ENCODE measurements at places on chromosomes 11 and 22.
A peak's percentile ranks its signal among the peaks of the same experiment; 100 is the strongest.

DNA sequence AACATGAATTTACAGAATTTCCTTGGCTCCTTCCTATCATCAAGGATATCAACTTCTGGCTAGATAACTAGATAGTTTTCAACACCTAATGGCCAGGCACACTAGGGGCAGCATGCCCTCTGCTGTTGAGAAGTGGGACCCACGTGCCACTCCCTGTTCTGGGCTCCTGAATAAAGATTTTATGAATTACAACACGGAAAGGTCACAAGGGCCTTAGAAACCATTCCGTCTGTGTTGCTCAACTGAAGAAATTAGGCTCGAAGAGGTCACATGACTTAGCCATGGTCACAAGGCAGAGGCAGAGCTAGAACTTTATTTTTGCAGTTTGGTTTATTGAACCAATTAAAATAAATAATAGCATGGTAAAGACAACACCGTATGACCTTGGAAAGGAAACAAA, 36.0 kb downstream of the PRCP start:
- peak; percentile 46 for DNase-seq

DNA sequence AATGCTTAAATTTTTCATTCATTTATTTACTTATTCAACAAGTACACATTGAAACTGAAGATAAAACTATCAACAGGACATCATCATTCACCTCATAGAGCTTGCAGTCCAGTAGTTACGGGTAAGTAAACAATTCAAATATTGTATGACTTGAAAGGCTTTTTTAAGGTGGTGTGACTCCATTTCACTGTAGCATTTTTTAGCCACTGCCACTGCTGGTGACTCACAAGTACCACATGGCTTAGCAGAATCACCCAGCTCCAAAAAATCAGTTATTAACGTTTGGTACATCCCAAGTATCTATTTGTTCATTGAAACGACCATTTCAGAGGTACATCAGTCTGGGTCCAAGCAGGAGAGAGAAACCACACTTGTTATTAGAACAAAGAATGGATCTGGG, 427.9 kb upstream of the DDI1 start:
- DNase-seq = no peak

- no peak for DNase-seq
Measured at GRCh38 chr22:30452861-30453260, 19.0 kb downstream of the SEC14L3 start.

DNA sequence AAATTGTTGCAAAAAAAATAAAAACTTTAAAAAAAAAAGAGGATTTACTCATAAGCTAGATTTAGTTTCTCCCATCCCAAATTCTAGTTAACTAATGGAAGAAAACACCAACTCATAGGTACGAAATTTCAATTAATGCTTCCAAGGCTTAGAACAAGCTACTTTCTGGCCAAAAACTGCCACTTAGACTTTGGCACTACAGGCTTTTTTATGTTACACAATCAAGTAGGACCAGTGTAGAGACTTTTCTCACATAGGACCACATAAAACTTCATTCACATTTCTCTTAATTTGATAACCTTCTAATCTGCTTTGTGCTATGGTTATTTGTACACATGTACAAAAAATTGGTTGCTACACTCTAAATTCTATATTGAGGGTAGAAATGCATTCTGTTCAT, 3.1 kb downstream of the ST13 start:
- DNase-seq = no peak

DNA sequence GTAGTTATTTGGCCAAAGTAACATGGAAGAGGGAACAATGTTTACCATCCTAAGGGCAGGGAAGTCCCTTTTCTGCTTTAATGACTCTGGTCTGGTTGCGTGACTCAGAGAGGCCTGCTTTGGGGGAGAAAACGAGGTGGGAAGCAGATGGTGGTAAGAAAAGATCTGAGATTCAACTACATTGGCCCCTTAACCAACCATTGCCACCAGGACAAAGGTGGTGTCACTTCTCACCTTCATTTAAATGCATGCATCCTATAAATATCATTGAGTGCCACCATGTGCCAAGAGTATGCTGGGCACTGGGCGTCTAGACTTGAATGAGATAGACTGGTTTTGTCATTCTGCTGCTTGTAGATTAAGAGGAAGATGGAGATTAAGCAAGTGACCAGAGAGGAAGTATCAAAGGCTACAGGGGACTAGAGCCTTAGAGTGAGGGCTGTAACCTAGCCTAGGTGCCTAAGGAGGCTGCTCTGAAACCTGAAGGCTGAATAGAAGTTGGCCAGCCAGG, 3.6 kb upstream of the SORL1 start:
- no peak for DNase-seq

DNA sequence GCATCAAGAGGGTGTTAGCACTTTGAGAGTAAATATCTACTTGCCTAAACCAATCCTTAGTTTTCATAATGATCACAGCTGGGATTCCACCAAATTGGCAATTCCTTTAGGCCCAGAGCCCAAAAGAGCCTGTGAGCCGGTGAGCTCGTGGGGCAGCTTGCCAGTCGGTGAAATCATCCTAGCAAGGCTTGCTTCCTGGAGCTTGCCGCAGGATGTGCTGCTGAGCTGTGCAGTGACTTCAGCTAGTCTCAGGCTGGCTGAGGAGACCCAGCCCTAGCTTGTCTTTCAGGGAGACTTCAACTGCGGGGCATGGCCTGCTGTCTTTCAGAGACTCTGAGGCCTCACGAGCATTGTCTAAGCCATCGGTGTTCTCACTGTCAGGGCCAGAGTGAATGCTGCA, 73.6 kb upstream of the SUSD2 start:
- no peak for DNase-seq

DNA sequence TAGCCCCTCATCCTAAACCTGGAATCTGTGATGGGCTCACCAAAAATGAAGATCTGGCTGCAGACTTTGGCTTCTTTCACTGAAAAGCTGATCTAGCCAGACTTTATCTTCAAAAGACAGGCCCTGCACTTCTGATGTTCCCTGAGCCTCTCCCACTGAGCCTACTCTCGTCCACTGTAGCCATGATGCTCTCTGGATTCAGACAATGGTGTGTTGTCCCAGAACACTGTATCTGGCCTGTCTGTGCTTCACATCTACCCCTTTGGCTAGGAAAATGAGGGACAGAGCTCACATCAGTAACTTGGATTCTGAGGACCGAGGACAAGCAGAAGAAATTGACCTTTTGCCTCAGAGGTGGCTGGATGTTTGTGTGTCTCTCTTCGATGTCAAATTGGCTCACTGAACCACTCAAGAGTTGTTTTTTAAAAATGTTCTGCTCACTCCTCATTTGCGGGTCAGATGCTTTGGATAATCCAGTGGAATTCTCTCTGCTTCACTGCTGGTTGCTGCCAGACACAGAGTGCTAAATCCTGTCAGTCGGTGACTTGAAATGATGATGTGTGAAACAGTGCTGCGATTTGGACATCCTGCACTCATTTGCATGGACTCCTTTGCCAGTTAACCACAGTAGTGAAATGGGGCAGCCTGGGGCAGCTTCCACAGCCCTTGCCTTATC, 67.5 kb downstream of the ARFGAP2 start:
- no peak for DNase-seq

DNA sequence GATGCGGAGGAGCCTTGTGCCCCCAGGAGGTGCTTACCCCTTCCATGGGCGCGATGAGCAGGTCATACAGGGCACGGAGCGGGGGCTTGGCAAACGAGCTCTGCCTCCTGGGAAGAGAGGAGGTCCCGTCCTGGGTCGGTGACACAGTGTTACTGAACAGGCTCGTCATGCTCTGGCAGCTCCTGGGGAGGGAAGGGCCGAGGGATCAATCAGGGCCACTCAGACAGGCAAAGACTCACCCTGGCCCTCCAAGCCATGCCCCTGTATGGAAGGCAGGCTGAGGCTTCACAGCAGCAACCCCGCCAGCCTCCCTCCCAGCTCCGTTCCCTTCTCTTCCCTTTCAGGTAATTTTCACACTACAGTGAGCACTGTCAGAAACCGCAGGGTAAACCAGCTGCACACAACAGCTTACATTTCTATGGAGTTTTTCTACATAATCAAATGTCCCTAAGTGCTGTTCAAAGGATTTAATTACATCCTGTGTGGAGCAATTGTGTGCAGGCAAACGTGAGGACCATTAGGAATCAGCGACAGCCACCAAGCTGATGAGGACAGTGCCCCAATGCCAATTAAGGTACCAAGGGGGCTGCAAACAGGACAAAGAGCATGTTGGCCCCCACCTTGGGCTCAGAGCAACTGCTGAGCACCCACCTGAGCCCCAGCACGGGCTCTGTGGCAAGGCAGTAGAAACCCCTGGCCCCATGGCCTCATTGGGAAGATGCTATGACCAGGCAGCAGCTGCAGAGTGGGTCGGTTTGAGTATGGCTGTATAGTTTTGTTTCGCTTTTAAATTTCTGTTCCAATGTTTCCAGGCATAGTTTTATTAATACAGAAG, 95.4 kb upstream of the PITPNB start:
- no peak for DNase-seq

GRCh38 chr11:78810559-78811009, 235.9 kb upstream of the NARS2 start:
- no peak for DNase-seq

- peak; percentile 37 for DNase-seq
Measured at GRCh38 chr11:3609416-3610265, 32.2 kb downstream of the ART5 start.

- no peak for DNase-seq
Measured at GRCh38 chr11:3926458-3927095, 71.1 kb downstream of the STIM1 start.

GRCh38 chr11:110795112-110795624, 82.9 kb upstream of the ARHGAP20 start:
- DNase-seq = no peak

DNA sequence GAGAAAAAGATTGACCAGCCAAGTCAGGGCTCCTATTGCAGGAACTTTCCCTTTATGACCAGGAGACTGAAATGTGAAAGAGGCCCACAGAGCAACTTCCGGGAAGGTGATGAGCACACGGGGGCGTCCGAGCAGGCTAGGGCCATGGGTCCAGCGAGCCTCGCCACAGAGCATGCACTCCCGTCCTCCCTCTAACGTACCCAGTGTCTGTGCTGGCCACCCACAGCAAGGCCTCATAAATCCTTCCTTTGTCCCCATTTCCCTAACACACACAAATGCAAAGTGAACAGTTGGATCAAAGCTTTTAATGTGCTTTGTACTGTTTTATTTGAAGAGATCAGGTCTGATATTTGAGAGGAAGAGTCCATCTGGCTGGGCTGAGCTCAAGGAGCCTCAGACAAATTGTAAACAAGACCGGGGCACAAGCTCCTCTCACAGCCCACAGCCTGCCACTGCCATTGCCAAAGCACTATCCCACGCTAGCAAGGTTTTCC, 44.3 kb downstream of the BLID start:
- no peak for DNase-seq

DNA sequence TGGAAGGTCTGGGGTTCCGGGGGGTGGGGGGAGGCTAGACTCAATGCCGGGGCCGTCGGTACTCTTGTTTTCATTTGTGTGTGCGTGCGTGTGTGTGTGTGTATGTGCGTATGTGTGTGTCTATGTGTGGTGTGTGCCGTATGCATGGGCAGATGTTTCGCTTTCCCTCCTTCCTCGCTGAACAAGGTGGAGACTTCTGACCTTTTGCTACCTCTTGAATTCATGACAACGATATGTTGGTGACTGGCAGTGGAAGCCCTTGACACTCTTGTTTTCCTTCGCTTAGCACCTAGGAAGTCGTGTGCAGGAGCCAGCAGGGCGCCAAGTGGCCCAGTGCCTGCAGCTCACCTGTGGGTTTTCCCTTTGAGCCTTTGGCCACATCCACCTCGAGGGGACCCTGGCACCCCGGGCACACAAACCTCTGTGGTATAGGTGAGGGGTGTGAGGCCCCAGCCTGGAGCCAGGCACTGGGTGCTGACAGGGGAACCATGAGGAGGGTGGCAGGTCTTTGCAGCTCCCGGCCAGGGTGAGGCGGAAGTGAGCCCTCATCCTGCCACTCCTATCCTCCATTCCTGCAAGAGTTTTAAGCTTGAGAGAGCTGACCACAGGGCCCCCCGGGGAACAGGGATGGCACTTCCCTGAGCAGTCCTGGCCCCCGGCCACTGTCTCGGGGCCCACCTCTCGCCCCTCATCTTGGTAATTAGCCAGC, 19.3 kb upstream of the TMEM191C start:
- no peak for DNase-seq

GRCh38 chr11:87574193-87574592, 536.5 kb downstream of the TMEM135 start:
- no peak for DNase-seq

DNA sequence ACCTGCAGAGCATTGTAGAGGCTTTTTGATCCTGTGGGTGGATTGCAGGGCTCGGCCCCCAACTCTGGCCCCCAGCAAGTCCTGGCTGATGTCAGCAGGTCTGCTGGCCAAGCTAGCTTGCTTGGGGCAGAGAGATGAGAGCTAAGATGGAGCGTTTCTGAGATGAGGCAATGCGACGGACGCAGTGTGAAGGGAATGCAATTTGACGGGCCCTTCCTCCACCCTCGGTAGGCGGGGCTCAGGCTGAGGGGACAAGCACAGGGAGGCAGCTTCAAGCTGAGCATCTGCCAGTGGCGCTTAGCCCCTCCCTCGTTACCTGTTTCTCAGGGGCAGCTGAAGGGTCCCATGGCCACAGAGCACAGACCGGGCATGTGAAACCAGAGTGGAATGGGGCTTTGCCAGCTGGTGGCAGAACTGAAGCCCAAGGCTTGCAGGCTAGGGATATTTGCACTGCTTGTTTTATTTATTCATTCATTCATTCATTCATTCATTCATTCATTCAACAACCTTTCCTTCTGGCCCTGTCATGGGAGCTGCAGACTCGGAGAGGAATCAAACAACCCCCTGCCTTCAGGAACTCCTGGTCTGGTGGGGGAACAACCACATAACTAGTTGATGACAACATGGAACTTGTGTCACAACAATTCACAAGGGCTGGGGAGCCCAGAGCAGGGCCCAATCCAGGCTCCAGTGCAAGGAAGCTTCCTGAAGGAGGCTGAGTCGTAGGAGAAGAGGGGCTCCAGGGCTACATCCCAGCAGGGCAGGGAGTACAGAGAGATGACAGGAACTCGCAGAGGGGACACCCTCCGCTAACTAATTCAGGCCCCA, 66.8 kb downstream of the THAP12 start:
- no peak for DNase-seq

- no peak for DNase-seq
Measured at GRCh38 chr22:19715188-19715930, 1.1 kb downstream of the SEPTIN5 start.

DNA sequence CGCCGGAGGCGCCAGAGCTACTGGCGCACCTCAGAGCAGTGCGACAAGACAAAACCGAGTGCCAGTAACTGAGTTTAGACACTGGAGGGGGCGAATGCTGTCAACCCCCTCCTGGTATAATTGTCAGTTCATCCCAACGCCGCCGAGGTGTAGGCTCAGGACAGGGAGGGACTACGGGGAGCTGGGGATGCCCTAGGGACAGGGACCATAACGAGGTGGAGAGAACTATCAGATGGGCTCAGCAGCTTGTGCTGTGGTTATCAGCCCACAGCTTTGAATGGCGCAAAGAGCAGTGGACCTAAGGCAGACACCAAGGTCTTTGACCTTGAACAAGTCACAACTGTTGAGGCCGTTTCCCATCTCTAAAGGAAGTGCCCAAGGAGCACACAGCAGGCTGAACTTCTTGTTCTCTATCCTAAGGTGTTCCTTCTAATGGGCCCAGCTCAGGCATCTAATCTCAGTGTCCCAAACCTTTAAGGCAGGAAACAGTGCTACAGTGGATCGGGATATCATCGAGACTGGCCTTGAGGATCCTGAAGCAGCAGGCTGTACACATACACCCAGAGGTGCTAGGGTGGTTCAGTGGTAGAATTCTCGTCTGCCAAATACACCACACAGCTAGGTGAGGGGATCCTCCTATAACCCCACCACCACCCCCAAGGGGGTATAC, 958 bp upstream of the TUT1 start:
- DNase-seq = no peak

Measured in NCI-H460 (cell line).